Bone marrow (tissue), 2 donors: ENCODE measurements at places on chromosomes 1 and 21.

DNA sequence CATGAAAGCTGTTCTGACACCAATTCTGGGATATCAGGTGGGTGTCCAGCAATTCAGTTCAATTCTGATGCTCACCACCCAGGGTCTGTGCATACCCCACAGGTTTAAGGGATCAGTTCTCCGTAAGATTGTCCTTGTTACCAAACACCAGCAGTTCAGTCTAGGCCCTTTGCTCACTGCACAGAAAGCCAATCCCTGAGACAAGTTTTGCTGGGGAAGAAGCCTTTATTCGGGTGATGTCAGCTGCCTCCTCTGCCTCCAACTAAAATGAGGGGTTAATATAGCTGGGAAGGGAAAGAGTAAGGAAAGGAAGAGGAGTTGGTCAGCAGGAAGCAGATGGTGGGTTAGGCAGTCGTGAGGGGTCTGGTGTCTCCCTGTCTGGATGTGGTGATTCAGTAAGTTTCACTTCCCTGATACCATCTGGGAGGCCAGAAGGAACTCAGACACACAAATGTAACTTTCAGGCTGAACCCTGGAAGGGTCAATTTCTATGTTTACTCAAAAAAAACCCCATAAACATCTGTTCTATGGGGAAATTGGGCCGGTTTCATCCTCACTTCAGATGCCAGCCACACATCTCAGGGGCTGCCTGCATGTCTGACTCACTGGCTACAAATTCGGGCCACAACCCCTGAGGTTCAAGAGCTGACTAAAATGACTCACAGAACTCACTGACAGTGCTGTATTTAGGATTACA is 83.3 kb upstream of the PGBD5 start:
- no peak for DNase-seq

DNA sequence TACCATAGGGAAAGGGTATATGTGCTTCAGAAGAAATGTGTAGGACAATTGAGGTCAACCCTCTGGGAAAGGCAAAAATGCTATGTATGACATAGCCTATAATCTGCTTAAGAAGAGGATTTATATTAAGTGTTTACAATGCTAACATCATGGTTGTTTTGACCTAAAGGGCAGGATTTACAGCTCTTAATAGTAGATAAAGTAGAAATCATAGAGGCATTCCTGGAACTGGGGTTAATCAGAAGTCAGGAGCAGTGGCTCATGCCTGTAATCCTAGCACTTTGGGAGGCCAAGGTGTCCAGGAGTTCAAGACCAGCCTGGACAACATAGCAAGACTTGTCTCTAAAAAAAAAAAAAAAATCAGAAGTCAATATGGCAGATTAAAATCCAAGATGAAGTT is 8.7 kb upstream of the RPL11 start:
- no peak for DNase-seq

- no peak for DNase-seq
Measured at GRCh38 chr21:18449605-18450550, 46.3 kb upstream of the TMPRSS15 start.

DNA sequence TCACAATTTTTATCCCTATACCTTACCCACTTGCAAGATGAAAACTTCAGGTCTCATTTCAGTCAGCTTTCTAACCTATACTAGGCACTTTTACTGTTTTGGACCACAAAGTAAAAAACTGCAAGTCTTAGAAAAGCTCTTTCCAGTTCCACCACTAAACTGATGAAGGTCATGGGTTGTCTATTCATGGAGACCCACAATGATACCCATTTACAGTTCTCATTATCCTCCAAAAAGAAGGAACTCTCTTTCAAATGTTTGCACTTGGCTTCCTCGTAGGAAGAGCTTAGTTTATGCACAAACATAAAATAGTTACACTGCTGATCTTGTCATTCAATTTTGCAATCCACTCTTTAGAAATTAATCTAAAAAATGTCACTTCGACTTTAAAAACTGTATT is 9.3 kb downstream of the ZNF281 start:
- DNase-seq = no peak

DNA sequence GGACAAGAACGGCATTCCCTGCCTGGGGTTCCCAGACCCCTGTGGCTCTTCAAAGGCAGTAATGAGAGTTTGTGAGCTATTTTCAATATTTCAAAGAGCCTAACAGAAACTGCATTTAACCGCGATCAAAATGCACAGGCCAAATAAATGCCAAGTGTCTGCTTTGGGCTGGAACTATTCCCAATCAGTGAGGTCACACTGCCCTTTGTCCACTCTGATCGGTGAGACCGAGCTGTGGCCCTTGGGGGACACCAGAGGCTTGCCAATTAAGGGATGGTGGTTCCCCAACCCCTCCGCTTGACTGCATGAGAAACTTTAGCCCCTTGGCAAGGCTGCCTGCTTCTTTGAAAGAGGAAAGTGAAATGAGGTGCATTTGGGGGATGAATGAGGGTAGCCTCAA is 20.3 kb downstream of the CSMD2 start:
- DNase-seq = no peak

DNA sequence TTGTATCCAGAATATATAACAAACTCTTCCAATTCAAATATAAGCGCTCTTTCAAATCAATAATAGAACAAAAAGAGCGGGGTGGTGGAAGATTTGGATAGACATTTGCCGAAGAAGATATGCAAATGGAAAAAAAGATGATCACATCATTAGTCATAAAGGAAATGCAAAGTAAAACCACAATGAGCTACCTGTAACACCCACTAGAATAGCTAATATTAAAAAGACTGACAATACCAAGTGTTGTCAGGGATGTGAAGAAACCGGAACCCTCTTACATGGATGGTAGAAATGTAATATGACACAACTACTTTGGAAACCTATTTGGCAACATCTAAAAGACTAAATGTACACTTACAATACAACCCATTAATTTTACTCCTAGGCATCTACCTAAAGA is 5.7 kb upstream of the TRAF5 start:
- no peak for DNase-seq

DNA sequence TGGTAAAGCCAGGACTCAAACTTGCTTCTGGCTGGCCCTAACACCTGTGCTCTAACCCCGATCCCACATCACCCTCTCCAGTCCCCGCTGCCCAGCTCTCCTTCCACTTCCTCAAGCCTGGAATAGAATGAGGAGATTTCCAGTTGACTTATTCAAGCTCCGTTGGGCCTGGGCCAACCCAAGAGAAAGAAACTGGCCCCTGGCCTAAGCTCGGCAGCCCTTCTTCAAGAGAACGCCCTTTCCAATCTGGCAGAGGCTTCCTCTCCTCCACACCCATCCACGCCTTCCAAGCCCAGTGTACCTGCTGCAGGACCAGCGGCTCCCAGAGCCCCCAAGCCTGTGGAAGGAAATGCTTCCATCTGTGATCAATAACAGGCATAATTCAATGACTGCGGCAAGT is 51.9 kb downstream of the LRRN2 start:
- no peak for DNase-seq

DNA sequence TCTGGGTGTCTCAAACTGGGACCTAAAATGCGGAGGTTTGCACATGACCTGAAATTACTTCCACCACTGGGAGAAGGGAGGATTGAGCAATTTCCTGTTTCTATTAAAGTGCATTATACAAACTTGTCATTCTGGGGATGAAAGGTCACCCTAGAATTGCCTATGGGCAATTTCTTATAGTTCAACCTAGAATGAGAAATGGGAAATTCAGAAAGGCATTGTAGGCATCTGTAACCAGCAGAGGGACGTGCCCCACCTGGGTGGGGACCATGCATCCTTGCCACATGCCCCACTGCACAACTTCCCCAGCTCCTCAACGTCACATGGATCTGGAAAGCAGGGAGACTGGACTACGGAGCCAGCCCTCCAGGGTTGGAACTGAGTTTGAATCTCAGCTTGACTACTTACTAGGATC is 47.0 kb downstream of the MRPL39 start:
- DNase-seq = no peak
